Activated T-helper 1 cell treated with anti-CD3 and anti-CD28 coated beads, Interleukin-12 subunit alpha, Interleukin-12 subunit beta, Interleukin-2, Interleukin-4 antibody, amounts not matched to agents 30 ng/mL and 10 ng/mL and 1 ng/mL, durations not matched to agents 14 hours and 24 hours and 36 hours (primary cell): ENCODE measurements at places on chromosomes 1 and 21. TPM values are rescaled to one million over a fixed set of nuclear protein-coding genes. Genes with fewer than 3 reads are reported as not detected.

The COL8A2 gene
- 0.08 TPM in 1 of 2 replicates, not detected in the other for total RNA-seq

The LCK gene
- total RNA-seq: 269 and 281 TPM in 2 replicates

The DPM3 gene
- 43.7 and 45.1 TPM in 2 replicates for total RNA-seq

The FAM151A gene
- total RNA-seq: not detected in 2 replicates

The RBP7 gene
- not detected in 2 replicates for total RNA-seq

The SPATA45 gene
- not detected in 2 replicates for total RNA-seq

The ANKRD34A gene
- 4.8 and 5.1 TPM in 2 replicates for total RNA-seq

The CASQ2 gene
- not detected in 2 replicates for total RNA-seq

The NECTIN4 gene
- not detected in 2 replicates for total RNA-seq

The S100A8 gene
- total RNA-seq: not detected in 2 replicates

The PCBP3 gene
- total RNA-seq: 8.2 and 10.7 TPM in 2 replicates

The RASSF5 gene
- total RNA-seq: 220 and 221 TPM in 2 replicates

The CA6 gene
- 2.2 and 2.6 TPM in 2 replicates for total RNA-seq

The NBPF6 gene
- 0.13 and 0.47 TPM in 2 replicates for total RNA-seq

The MEX3A gene
- total RNA-seq: 0.27 and 0.41 TPM in 2 replicates

The CD2 gene
- 651 and 685 TPM in 2 replicates for total RNA-seq

The RORC gene
- 2.6 and 2.7 TPM in 2 replicates for total RNA-seq

The IL10 gene
- total RNA-seq: 4.4 and 5.0 TPM in 2 replicates

The GBP6 gene
- 0.59 and 0.65 TPM in 2 replicates for total RNA-seq

The INAVA gene
- 0.16 TPM in 1 of 2 replicates, not detected in the other for total RNA-seq

The MSTO1 gene
- 102 and 109 TPM in 2 replicates for total RNA-seq

The NIBAN1 gene
- total RNA-seq: 17.3 and 19.0 TPM in 2 replicates
